Stimulated activated CD4-positive, alpha-beta T cell treated with anti-CD3 and anti-CD28 coated beads, TNF-alpha, amount 100 ng/mL, for 4 hours (primary cell): ENCODE measurements at places on chromosomes 2 and 18.

GRCh38 chr2:20424300-20425290 is 22.3 kb upstream of the RHOB start:
- no peak for DNase-seq

DNA sequence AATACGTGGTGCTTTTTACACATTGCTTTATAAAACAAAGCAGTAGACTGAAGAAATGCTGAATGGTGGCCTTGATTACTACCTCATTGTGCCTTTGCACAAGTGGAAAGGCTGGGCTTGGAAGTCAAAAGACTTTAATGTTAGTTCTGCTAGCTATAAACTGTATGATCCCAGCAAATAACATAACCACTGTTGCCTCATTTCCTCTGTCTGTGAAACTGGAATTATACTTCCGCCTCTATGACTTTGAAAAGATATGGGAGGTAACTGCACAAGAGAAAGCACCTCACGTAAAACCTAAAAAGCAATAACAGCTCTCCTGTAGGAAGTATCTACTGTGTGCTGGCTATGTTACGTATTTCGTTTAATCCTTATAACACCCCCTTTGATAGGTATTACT is 43.4 kb upstream of the DSC1 start:
- DNase-seq: no peak

GRCh38 chr2:133802409-133803039 is 234.3 kb upstream of the NCKAP5 start:
- no peak for DNase-seq

DNA sequence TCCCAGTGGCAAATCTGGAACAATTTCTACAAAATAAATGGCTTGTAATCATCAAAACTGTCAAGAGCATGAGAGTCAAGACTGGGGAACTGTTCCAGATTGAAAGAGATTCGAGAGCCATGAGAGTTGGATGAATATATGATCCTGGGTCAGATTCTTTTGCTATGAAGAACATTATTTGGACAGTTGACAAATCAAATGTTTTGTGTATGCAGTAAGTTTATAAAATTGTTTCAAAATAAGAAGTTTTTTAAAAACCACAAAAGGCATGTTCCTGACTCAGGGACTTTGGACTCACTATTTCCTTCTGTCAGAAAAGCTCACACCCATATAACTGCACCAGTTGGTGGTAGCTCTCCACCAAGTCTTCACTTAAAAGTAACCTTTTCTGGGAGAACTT is 38.5 kb downstream of the ROCK2 start:
- DNase-seq: no peak

DNA sequence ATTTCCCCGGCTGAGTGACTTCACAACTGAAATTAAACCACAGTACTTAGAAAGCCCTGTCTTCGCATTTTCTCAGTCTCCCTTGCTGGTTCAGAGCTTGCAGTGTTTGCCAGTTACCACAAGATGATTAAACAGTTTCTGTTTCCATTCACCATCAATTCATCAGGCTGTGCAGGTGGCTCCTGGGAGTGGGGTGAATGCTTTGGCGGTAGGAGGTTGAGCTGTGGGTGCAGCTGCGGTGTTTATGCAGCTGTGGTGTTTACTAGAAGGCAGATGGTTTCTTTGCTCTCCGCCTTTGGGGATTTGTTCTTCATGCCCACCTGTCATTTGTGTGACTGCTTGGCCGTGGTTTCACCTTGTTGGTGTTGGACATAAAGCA is 16.1 kb downstream of the ACOXL start:
- peak; percentile 11 for DNase-seq

DNA sequence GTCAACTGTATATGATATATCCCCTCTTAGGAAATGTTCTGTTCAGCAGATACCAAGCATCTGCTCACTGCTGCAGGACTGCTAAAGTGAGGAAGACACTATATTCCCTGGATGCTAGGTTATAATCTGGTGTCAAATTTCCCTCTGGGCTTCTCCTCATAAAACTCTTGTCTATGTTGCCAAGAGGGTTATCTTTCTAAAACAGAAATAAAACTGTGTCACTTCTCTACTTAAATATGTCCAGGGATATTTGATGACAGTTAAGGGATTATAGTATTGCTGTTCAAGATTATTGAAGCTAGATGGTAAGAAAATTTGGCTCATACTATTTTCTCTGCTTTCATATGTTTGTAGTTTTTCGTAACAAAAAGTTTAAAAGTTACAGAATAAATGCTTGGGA is 30.5 kb upstream of the SNRNP27 start:
- no peak for DNase-seq

GRCh38 chr2:116582850-116583249 is 1231.6 kb upstream of the DDX18 start:
- DNase-seq: no peak

- no peak for DNase-seq
These were observed 6.4 kb downstream of the TRIM54 start for GRCh38 chr2:27288610-27289009.

DNA sequence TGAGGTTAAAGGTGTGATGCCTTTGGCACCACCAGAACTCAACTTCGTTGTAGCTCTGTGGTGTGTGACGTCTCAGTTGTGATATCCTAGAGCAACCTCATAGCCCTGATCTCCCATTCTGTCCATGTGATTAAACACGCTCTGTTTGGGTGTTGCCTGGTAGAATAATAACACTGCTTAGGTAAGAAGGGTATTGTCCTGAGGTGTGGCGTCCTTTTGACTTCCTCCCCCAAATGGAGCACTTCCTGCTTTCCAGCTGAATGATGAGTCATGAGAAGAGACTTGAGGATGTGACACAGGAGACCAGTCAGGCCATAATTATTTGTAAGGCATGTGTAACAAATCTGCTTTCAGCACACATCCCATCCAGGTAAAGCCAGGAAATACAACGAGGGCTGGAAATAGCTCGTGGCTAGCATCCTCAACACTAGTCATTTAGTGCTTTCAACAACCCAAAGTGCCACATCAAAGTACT is 100.7 kb downstream of the RAPGEF4 start:
- no peak for DNase-seq

DNA sequence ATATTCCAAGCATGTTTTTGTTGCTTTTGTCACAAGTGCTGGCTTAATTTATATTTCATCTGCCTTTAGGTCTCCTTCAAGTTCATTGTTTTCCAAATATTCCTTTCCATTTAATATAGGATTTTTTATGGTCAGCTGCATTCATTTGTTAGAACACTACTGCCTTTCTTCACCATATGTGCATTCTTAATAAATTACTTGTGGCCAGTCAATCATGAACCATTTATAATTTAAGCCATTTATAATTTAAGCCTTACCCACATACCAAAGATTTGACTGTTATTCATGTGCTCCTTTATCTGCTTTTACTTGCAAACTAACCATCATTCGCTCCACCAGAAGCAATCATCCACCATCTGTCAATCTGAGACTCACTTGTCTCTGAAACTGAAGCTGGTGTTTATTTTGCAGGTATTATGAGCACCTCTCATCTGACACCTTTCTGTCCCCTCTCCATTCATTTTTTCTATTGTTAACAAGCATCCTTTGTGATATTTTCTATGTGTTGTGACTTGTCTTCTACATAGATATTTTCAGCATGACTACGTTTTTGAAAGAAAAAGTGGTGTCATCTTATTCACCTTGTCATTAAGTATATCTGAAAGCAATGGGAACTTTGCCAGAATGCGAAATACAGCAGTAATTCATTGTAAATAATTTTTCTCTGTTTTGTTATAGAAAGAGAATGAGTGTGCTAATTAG is 786.8 kb downstream of the KCNJ3 start:
- no peak for DNase-seq

GRCh38 chr18:23872701-23873550 is 141.6 kb upstream of the TTC39C start:
- peak; percentile 28 for DNase-seq

DNA sequence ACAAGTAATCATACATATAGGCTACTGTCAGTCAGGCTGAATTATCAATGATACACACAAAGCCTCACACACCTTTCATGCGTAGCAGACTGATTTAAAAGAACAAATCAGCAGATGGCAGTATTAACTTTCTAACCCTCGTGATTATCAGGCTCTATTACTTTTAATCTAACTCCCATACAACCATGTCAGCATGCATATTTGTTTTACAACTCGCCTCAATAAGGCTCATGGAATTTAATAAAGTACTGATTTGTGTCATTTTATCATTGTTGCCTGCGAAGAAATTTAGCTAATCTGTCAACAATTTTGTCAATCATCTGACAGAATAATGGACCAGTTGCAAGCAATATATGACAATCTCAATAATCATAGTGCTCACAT is 82.8 kb downstream of the SLC25A12 start:
- DNase-seq: no peak

DNA sequence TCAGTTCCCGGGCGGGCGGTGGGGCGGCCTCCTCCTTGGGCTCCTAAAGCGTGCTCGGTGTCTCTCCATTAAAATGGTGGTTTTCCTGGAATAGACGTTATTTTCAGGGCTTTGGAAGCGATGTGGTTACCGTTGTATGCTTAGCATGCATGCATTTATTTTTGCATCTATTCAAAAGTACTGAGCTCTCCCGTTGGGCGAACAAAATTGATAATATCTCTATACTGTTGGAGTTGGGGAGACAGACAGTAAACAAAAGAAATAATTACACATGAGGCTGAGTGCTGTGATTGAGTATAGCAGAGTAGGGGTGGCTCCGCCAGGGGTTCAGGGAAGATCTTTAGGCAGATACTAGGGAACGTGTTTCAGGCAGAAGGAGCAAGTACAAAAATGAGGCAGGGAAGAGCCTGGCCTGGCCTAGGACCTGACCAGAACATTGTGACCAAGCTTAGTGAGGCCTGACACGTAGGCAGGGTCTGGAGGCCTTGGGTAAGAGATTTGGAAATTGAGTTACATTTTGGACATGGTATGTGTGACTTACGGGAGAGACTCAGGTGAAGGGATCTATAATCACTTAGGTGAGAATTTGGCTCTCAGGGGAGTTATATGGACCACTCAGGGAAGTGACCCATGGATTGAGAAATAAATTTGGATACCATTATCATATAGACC is 674 bp downstream of the NCAPH start:
- DNase-seq: no peak

GRCh38 chr2:95039363-95039762 is 13.9 kb downstream of the MAL start:
- DNase-seq: no peak

GRCh38 chr2:17652681-17653394 is 100.8 kb downstream of the SMC6 start:
- DNase-seq: no peak

DNA sequence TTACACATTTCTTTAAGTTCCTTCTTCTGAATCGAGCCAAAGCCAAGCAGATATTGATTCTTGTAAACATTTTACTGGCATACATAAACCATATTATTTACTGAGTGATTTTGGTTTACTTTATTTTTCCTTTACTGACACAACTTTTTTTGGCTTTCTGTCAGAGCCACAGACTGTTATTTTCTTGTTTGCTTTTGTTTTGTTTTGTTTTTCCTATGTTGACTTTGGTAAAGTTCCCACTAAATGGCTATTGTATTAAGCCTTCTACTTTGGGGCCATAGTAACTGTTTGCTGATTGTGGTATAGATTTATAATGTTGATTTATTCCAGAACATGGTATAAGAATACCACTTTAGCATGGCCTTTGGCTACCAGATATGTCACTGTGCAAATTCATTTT is 419.4 kb downstream of the DCDC2C start:
- DNase-seq: no peak

GRCh38 chr2:42725657-42726056 is 38.3 kb downstream of the OXER1 start:
- DNase-seq: no peak

DNA sequence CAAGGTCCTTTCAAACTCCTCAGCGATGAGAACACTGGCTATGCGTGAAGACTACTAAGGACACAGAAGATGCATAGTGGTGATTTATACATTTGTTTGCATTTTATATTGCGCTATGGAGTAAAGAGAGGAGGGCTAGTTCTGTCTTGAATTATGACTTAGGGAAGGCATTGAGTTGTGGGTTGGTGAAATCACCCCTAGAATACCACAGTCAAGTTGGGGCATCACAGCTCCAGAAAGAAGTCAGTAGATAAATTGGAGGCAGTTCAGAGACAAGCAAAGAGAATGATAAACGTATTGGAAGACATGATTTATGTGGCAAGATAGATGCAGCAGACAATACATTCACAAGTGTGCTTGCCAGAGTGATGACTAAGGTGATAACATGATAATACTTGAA is 460.4 kb downstream of the EPHA4 start:
- DNase-seq: no peak
